NCI-H69 (cell line): ENCODE measurements at places on chromosomes 16 and 17.

DNA sequence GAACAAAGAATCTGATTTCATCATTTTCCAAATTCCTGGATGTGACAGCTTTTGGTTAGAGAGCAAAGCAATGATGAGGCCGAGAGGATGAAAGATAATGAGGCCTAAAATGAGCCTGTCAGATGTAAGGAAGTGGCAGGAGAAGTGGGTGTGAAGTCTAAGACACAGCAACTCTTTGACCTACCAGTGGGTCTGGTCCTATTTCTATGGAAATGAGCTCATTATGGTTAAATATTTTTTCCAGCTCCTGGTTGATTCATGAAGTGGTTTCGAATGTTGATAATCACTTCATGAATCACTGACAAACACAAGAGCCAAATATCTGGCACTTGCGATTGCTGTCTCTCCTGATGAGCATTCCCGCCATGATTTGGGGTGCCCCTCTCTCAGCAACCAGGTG is 273.3 kb upstream of the CDH5 start:
- no peak for DNase-seq

DNA sequence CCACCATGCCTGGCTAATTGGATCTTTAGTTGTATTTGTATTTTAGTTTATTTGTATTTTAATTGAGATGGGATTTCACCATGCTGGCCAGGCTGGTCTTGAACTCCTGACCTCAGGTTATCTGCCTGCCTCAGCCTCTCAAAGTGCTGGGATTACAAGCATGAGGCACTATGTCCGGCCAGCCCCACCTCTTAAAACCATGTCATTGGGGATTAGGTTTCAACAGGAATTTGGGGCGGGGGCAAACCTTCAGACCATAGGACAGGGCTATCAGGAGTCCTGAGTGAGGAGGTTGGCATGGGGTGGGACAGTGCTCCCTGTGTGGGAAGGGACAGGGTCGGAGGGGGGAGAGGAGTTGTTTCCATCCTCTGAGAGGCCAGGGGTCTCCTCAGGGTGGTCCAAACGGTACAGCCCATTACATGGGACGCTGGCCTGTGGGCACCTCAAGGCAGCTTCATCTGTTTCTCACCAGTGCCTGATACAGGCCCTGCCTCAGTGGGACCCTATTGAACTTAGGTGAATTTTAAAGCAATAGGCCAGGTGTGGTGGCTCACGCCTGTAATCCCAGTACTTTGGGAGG is 21.6 kb downstream of the GAA start:
- no peak for DNase-seq

DNA sequence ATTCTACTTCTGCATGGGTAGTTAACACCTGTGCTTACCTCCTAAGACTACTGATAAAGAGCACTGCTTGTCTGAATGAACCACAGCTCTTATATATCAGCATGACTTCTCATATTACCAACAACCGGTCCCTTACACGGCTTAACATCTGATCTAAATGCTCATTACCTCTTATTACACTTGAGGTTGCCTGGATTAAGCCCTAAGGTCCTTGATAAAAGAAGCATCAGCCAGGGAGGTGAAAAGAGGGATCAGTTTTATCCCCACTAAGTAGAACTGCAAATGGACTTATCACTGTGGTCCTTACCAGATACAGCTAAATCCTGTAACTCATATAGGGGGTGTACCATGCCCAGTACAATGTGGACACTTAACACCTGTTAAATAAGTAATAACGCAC is 8.2 kb upstream of the RSKR start:
- no peak for DNase-seq

DNA sequence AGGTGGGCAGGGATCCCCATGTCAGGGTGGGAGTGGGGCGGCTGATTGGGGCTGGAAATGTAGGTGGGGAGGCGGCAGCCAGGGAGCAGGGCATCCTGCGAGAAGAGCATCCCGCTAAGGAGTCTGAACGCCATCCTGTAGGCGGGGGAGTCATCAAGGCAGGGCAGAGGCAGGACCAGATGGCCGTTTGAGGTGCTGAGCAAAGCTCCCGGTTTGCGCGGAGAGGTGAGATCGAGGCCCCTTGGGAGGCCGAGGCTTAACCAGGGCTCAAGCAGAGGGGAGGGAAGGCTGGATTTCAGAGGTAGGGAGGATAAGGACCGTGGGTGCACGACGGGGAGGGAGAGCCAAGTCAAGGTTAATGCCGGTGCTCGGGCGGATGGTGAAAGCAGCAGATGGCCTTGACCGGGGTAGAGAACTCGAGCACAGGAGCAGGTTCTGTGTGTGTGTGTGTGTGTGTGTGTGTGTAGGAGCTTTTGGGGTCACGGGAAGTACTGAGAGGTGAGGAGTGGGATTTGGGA is 472 bp upstream of the NME2 start:
- peak; percentile 81 for DNase-seq

DNA sequence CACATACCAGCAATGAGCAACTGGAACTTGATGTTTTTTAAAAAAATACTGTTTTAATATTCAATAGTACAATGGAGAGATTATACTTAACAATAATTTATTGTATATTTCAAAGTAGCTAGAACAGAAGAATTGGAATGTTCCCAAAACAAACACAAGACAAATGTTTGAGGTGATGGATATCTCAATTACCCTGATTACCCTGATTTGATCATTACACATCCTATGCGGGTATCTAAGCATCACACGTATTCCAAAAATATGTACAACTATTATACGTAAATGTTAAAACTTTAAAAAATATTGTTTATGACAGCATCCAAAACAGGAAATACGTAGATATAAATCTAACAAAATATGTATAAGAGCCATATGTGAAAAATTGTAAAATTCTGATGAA is 96.8 kb downstream of the DYNLRB2 start:
- no peak for DNase-seq

DNA sequence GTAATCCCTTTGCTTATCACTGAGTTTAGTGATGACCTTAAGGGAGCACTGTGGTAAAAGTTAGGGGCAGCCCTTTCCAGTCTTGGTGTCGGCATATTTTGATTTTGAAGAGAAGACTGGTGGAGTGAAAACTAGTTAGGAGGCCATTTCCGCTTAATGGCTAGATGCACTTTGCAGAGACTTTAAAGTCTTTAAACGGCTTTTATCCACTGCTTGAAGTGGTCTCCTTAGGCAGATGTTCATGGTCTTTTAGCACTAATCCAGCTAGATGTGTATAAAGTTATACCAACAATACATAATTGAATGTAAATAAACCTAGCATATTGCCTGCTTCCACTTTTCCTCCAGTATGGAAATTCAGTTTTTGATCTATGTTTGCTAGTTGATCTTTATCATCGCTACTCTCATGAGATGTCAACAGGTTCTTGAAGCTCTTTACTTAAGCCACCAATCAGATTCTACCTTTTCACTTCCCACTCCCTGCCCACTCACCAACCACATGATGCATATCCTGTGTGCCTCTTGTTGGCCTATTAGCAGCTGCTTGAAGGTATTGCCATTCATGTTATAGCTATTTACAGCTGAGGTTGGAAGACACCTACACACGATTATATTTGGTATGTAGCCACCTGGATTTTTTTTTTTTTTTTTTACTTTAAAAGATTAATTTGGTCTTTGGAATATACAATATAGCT is 132.0 kb downstream of the NLK start:
- no peak for DNase-seq

GRCh38 chr17:58324409-58325288 is 3.9 kb downstream of the TSPOAP1 start:
- peak; percentile 87 for DNase-seq

- DNase-seq = peak; percentile 41
These were observed 87.8 kb downstream of the TUBD1 start for GRCh38 chr17:59804901-59805465.

DNA sequence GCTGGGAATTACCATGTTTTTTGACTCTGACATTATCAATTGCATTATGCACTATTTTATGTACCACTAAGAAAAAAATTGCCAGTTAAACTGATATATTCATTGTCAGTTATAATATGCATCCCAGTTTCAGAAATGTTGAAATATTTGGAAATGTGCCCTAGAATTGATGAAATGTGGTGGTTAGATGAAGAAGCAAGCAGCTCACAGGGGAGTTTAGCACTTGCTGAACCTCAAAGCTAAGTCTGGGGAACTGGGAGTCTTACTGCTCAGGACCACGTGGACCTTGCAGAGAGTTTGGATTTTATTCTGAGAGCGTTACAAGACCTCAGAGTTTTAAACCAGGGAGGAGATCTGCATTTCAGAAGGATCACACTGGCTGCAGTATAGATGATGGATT is 67.9 kb downstream of the TNRC6C start:
- DNase-seq = no peak

- DNase-seq = peak; percentile 76
These were observed 15.4 kb downstream of the TBX4 start for GRCh38 chr17:61467416-61468262.

DNA sequence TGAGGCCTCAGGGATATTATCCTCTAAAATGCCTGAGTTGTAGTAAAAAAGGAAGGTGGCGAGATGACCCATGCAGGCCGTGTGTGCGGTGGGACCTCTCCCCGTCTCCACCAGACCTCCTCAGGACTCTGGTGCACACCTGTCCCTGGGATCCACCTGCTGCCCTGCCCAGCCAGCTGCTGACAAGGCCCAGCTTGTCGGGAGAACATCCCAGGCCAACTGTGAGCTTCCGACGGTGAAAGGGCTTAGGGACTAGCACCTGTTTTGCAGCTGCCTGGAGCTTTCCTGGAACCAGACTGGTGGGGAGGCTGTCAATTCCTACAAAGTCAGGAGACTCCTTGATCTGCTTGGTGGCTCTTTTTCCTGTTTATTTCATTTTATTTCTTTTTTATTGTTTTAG is 11.6 kb downstream of the IL34 start:
- DNase-seq = no peak

DNA sequence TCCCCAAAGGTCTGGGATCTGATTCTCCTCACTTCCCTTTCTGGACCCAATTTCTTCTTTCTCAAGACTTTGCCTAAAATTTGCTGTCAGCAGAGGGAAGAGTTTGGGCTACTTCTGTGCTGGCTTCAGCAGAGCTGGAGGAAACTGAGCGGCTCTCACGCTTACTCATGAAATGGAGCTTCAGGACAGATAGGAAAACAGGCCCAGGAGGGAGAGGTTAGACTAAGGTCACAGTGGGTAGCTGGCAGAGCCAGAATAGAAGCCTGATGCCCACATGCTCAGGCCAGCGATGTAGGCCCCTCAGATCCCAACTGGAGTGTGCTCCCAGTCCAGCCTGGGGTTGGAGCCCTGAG is 593 bp downstream of the SLC38A7 start:
- no peak for DNase-seq

DNA sequence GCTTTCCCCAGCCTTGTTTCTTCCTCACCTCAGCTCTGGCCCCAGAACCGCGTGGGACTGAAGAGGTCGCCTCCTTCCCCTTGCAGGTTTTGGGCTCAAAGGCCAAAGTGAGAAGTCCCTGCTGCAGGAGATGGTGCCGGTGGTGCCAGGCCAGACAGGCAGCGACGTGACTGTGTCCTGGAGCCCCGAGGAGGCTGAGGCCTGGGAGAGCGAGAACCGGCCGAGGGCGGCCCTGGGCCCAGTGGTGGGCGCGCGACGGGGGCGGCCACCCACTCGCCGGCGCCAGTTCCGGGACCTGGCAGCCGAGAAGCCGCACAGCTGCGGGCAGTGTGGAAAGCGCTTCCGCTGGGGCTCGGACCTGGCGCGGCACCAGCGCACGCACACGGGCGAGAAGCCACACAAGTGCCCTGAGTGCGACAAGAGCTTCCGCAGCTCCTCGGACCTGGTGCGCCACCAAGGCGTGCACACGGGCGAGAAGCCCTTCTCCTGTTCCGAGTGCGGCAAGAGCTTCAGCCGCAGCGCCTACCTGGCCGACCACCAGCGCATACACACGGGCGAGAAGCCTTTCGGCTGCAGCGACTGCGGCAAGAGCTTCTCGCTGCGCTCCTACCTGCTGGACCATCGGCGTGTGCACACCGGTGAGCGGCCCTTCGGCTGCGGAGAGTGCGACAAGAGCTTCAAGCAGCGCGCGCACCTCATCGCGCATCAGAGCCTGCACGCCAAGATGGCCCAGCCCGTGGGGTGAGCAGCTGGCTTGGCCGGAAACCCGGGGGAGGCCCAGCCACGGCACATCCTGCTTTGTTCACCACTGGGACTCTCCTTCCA is 6.0 kb downstream of the ZNF213 start:
- DNase-seq = no peak

GRCh38 chr17:58538811-58539409 is 24.5 kb upstream of the MTMR4 start:
- DNase-seq = peak; percentile 72

- DNase-seq = peak; percentile 94
These were observed 98.1 kb upstream of the SEC14L1 start for GRCh38 chr17:77042476-77043231.

DNA sequence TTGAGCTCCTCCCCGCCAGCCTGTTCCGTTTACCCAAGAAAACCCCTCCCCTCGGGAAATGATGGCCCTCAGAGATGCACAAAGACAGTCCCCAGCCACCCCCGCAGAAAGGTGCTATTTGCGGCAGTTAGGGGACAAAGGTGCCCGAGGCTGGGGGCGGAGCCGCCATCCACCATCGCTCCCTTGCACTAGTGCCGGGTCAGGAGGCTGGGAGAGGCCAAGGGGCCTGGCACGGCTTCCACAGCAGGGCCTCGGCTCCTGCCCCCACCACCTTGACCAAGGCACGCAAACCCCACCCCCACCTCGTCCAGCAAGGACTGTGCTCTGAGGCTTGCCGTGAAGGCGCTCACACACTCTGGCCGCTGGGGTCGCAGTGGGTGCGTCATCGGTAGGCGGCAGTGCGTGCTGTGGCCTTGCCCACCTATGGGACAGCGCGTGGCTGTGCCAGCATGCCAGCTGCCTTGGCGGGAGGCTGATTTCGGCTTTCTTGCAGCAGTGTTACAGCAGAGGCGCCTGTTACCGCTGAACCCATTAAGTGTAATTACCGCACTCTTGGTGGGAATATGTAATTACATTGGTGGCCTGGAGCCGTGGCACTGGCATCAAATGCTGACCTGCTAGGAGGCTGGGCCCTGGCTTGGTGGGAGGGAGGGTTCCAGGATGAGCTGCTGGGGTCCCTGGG is 31.8 kb downstream of the TPSG1 start:
- peak; percentile 99 for DNase-seq

DNA sequence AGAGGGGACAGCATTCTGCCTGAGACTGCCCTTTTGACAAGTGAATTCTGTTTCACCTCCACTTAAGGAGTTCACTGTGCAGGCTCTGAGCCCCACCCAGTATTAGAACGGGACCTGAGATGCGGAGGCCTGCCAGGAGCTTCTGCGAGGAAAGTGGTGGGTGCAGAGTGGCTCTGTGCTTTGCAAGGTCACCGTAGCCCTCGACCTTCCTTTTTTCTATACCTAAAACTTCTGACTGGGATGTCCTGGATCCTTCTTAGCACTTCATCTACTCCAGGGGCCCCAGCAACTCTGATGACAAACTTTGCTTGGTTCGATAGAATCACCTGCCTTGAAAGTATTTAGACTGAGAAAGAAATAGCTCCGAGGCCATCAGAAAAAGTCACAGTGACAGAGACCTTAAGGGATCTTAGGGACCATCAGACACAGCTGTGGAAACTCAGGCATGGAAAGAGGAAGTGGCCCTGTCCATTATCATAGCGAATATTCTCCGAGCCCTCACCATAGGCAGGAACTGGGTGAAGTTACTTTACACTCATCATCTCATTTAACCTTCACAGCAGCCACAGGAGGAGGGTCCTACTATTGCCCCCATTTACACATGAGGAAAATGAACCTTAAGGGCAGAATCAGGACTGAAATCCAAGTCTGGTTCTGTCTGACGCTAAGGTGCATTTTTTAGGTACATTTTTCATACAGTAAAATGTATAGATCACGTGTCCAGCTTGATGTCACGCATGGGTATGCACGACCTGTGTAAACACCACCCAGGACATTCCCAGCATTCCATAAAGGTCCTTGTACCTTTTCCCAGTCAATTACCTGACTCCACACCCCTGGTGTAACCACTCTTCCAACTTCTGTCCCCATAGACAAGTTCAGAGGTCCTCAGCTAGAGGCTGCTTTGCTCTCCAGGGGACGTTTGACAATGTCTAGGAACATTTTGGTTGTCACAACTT is 676 bp upstream of the KRT13 start:
- no peak for DNase-seq
